GM23248 (cell line): ENCODE measurements at places on chromosomes 6 and 20.
A peak's percentile ranks its signal among the peaks of the same experiment; 100 is the strongest.

DNA sequence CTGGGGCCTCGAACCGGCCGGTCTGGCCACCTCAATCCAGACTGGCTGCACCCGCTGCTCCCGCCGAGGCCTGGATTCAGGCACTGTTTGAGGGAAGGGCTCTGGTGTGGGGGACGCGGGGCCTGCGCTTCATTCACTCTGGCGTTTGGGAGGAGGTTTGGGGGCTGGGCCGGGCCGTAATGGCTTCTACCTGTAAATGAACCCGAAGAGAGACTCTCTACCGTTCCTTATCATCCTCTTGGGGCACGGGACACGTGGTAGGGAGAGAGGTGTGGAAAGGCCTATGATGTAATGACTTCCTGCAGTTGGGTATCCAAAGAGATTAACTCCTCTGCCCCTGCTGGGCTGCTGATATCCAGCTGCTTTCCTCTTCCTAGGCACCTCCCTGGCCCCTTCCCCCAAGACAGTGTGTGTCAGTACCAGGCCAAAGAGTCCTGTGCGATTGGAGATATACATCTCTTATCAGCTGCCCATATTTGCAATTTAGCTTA, 1.8 kb downstream of the FOXO3 start:
- DNase-seq, result peak; percentile 71

- DNase-seq, result no peak
Measured at GRCh38 chr20:33839591-33839990, 28.4 kb downstream of the CHMP4B start.

- no peak for DNase-seq
Measured at GRCh38 chr20:57301026-57301425, 28.6 kb upstream of the SPO11 start.

GRCh38 chr6:167145461-167145860, 12.3 kb downstream of the GPR31 start:
- no peak for DNase-seq

- no peak for DNase-seq
Measured at GRCh38 chr6:139249395-139249794, 42.4 kb downstream of the TXLNB start.

GRCh38 chr6:99093456-99094190, 145.9 kb upstream of the FBXL4 start:
- no peak for DNase-seq

DNA sequence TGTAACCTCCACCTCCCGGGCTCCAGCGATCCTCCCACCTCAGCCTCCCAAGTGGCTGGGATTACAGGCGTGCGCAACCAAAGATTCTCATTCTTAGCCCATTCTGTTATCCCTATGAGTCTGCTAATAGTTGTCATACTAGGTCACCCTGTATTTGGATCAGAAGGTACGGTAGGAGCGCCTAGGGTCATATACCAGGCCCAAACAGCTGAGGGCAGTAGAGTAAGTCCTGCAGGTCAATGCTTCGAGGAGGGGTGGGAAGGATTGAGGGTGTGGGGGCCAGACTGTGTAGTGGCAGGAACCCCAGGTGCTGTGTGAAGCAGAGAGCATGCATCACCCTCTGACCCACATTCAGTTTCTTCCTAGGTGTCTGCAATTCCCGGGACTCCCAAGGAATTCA, 22.7 kb upstream of the POU5F1 start:
- DNase-seq, result no peak

- DNase-seq, result peak; percentile 60
Measured at GRCh38 chr6:31769684-31770371, 7.3 kb downstream of the VWA7 start.

- peak; percentile 61 for DNase-seq
Measured at GRCh38 chr6:148857798-148858390, 111.1 kb downstream of the UST start.

GRCh38 chr6:15945593-15946159, 183.2 kb upstream of the MYLIP start:
- peak; percentile 73 for DNase-seq

DNA sequence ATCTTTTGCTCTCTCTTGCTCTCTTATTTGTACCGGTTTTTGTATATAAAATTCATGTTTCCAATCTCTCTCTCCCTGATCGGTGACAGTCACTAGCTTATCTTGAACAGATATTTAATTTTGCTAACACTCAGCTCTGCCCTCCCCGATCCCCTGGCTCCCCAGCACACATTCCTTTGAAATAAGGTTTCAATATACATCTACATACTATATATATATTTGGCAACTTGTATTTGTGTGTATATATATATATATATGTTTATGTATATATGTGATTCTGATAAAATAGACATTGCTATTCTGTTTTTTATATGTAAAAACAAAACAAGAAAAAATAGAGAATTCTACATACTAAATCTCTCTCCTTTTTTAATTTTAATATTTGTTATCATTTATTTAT, 15.9 kb downstream of the VEGFA start:
- no peak for DNase-seq

GRCh38 chr6:139135578-139136545, 982 bp downstream of the HECA start:
- peak; percentile 64 for DNase-seq

DNA sequence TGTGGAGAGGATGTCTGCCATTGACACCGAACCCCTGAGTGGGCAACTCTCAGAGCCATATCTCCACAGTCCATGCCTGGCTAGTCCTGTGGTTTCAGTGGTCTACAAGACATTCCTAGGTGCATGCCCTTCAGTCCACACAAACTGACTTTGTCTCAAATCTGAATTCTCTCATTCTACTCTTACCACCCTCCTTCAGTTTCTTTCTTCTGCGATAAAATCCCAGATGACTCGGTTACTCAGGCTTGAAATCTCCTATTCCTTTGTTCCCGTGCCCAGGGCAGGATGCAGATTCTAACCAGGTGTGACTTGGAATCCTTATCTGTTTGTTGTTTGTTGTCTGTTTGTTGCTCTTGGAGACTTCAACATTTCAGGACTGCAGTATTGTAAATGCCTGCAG, 9.3 kb downstream of the CDS2 start:
- DNase-seq, result no peak

DNA sequence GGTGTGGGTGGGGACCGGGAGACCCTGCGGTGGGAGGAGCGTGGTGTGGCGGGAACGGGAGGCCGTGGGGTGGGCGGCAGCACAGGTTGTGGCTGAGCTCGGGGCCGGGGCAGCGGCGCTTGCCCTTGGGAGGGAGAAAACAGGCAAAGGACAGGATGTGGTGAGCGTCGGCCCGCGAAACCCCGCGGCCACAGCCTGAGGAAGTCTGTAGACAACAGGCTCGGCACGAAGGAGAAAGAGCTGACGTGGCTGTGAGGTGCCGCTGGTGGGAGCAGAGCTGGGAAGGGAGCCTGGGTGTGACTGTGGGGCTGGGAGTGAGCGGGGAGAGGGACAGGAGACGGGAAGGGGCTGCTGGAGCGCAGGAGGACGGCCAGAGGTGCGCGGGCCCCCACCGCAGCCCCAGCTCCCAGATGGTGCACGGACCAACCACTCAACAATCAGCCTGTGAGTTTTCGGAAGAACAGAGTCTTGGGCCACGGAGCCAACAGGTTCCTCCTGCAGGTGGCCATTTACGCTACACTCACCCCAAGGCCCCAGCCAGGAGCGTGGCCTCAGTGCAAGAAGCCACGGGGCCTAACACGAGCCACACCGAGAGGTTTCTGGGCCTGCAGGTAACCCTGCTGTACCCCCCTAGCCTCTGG, 202.8 kb downstream of the DLL1 start:
- DNase-seq, result no peak

- DNase-seq, result no peak
Measured at GRCh38 chr6:208364-208763, 83.9 kb upstream of the DUSP22 start.

DNA sequence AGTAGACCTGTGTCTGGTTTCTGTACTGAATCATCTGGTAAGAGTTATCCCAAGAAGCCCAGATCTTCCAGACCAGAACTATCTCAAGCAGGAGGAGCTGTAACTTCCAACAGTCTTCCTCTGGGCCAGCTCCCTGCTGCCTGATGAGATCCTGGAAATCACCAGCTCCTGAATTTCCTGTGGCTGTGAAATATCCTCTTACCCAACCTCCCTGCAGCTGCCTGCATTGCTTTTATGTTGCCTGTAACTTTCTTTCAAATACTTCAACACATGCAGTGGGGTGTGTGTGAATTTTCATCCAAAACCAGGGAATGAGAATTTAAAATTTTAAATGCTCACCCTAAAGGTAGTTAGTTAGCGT, 160.5 kb upstream of the LAMP5 start:
- peak; percentile 12 for DNase-seq

GRCh38 chr20:19921284-19921793, 95.8 kb upstream of the NAA20 start:
- peak; percentile 76 for DNase-seq

DNA sequence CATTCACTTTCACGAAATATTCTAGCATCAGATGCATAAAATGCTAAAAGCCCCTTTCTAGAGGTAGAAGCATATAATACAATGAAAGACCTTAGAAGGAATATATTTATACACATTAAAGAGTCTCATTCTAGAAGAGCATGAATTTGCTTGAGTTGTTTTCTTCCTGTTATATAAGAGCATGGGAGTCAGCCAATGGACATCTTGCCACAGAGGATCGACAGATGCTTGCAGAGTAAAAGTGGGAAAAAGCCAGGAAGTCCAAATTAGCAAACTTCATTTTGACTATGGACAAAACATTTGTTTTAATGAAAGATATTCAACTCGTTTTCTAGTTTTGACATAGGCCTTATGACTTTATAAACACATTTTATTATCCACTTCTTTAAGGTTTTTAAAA, 44.2 kb upstream of the RIPPLY2 start:
- DNase-seq, result no peak

DNA sequence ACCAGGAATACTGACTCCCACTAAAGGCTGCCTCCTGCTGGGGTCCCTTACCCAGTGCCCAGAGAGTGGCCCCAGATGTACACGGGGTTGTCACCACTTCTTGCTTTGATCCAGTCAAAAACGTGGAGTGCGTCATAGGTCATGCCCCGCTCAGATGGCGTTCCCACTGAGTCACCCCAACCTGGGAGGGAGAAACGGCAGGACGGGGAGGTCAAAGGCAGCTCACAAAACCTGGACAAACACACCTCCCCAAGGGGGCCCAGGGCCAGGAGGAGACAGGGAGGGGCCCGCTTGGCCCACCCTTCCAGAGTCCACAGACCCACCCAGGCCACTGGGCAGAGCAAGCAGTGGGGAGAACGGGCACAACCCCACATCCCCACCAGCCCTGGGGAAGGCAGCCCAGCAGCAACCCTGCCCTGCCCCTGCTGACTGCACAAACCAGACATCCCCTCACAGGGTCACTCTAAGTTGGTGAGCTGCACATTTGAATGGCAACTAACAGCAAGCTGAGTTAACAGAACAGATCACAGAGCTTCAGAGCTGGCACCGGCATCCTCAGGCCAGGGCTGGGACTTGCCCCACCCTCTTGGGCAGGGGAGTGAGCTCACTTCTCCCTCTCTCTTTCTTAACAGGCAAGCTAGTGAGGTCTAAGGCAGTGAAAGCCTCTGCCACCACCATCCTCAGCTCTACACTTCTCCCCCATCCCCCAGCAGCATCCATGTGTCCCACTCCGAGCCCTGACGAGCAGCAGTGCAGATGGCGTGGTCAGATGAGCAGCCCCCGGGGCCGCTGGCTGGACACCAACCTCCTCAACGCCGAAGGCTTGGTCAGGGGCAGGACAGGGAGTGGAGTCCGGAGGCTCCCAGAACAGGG, 61.7 kb downstream of the PYGB start:
- DNase-seq, result peak; percentile 94

DNA sequence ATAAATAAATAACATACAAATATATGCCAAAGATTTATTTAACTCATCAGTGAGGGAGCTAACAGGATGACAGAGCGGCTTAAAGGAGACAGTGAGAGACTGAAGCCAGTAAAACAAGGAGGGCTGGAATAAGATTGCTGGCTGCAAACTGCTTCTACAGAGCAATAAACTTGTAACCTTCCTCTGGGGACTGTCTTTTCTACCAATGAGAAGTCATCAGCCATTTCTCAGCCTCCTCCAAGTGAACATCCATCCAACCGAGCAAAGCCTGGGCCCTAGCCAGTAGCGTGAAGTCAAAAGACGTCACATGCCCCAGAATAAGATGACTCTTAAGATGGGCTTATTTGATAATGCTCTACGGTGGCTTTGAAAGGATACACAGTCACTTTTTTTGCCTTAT, 42.5 kb downstream of the CPXM1 start:
- DNase-seq, result no peak

GRCh38 chr6:52596371-52597028, 19.6 kb upstream of the TRAM2 start:
- DNase-seq, result peak; percentile 78

DNA sequence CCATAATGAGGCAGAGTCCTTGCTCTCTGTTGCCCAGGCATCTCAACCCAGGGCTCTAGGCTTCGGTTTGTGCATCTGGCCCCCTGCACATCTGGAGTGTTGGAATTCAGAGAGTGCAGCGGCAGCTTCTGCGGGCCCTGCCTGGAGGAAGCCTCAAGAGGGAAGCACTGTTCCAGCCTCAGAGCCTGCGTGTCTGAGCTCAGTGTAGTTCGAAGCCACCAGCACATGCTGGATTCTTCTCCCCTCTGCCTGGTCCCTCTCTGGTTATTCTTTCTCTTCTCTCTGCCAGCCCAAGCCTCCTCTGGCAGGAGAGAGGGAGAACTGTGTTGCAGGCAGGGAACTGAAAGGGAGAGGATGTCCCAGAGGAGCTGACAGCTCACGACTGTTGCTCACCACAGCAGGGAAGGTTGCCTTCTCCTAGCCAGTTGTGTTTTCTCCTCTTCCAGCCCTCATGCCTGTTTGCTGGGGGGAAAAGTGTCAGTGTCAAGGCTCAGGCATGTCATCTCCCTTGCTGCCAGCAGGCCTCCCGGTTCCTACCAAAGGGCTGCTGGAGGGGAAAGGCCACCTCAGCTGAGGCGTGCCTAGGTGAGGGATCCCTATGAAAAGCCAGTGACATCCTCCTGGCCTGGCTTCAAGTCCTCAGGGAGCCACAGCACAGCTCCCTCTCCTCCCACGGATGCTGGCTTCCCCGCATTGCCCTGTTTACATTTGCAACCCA, 126.0 kb upstream of the LRFN2 start:
- DNase-seq, result peak; percentile 15

- peak; percentile 69 for DNase-seq
Measured at GRCh38 chr6:113634352-113635163, 222.6 kb upstream of the MARCKS start.

- DNase-seq, result no peak
Measured at GRCh38 chr6:157108923-157109322, 214.4 kb downstream of the TMEM242 start.

DNA sequence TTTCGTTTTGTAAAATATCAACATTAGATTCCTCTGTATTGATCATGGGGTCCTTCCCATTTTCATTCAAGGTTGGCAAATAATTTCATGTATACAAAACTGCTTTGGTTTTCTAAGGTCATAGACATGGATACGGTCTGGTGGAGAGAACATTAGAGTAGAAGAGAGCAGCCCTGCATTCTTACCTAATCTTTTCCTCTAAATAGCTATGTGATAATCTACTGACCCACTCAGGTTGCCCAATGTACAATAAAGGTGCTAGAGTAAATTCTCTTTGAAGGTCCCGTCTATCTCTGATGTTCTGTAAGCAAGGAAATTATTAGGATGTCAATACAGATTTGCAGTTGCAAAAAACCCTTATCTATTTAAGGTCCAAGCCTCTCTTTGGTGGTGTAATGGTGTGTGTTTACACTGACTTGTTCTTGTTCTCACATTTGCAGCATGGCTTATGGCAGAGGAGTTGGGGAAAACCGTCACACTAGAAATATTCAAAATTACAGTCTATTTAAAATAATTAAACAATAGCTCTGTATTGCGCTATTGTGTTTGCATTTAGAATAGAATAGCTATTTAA, 31.2 kb upstream of the NOX3 start:
- DNase-seq, result no peak
